ENCODE measurements at places on chromosomes 11 and 22.

- DNase-seq, result no peak
Measured at GRCh38 chr11:125360066-125360465, 136.0 kb downstream of the FEZ1 start.

GRCh38 chr22:49589301-49589700 lies 238.4 kb downstream of the BRD1 start:
- DNase-seq, result no peak

DNA sequence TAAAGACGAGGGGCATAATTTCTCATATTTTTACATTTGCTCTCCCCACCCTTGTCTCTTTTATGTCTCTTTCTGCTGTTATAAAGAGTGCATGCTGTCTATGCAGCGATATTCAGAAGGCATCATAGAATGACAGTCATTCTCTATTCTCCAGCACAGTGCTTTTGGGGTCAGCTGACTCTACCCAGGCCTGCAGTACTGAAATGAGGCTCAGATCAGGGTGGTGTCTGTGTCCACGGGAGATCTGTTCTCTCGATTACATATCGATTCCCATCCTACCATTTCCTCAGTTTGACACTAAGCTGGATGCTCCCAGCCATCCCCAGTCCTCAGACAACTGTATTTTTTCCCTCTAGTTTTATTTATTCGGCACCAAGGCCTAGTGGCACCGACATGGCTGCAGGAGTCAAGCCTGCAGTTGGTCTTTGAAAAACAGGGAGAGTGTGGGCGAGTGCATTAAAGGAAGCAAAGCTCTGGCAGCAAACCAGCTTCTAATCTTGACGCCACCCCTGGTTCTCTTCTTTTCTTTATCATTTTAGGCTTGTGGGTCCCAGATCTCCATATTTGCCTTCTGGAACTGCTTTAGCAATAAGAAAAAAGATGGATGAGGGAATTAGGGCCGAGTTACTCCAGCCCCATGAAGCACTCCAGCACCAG lies 71.6 kb upstream of the PICALM start:
- DNase-seq, result no peak

- peak; percentile 36 for DNase-seq
Measured at GRCh38 chr11:72642884-72643522, 31.2 kb downstream of the PDE2A start.

DNA sequence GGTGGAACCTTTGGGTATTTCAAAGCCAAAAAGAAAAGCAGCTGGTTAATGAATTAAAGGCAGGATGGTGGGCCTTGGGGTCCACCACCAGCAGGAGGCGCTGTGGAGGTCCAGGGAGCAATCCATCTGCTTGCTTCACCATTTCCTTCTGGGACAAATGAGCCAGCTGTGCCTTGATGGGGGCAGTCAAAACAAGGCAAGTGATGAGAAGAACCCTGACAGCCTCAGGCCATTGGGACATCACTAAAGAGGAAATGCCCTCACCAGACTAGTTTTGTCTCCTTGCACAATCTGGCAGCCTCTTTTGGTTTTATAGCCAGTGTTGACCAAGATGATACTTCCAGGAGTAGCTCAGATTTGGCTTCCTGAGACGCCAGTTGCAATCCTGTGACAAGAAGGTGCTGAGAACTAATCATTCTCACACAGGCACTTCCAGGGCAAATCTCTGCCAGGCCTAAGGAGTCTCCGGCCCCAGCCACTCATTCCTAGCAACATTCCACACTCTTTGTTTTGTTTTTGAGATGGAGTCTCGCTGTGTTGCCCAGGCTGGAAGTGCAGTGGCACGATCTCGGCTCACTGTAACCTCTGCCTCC lies 38.2 kb upstream of the WEE1 start:
- DNase-seq, result peak; percentile 81

- no peak for DNase-seq
Measured at GRCh38 chr11:99693941-99694492, 673.3 kb downstream of the CNTN5 start.

DNA sequence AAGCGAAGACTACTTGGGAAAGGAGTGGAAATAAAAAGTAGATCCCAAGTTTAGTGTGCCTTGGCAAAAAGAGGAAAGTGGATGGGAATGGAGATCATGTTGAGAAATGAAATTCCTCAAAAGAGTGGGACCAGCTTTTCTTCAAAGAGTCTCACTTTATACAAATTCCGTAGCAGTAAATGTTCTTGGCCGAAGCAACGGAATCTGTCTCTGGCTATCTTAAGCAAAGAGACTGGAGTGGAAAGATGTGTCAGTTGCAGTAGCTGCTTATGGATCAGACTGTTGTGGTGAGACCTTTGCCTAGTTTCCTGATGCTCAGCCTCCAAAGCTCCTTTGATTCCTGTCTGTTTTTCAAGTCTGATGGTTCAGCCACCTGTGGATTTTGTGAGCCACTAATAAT lies 73.6 kb downstream of the CSTPP1 start:
- DNase-seq, result no peak

DNA sequence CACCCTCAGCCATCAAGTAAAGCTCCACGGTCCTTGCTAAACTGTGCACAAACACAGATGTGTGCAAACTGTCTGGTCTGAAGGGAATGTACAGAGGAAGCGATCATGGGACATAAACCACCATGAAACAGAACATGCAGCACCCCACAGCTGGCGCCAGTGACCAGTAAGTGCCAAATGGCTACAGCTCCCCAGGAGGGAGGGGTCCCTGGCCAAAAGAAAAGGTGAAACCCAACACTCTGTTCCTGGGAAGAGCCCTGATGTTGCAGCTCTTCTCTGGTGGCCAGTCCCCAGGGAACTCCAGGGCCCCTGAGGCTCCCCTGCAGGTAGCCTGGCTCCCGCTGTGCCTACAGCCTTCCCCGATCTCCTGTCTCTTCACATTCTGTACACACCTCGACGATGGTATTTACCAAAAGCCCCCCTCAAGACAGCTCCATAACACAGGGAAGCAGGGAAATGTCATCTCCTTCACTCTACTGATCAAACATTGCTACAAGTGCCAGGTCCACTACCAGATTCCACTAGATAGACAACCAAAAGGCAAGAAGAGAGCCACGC lies 2.9 kb downstream of the DGCR6L start:
- no peak for DNase-seq

GRCh38 chr11:8826901-8827560 lies 84.0 kb upstream of the AKIP1 start:
- no peak for DNase-seq

- no peak for DNase-seq
Measured at GRCh38 chr22:45235101-45235777, 5.5 kb downstream of the KIAA0930 start.

- no peak for DNase-seq
Measured at GRCh38 chr11:13091373-13091772, 82.3 kb downstream of the RASSF10 start.

DNA sequence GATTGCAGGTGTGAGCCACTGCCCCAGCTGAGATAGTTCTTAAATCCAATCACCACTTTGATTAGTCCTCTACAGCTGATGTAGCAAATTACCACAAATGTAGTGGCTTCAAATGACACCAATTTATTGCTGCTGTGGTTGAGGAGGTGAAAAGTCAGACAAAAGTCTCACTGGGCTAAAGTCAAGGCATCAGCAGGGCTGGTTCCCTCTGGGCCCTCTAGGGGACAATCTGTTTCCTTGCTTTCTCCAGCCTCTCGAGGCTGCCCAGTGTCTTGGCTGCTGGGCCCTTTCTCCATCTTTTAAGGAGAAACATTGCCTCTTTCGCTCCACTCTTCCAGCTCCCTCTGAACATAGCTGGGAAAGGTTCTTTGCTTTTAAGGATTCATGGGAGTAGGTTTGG lies 50.5 kb upstream of the SHANK2 start:
- DNase-seq, result no peak

GRCh38 chr11:74608431-74608830 lies 16.0 kb downstream of the POLD3 start:
- no peak for DNase-seq

- no peak for DNase-seq
Measured at GRCh38 chr11:132168344-132168981, 798.0 kb downstream of the NTM start.

DNA sequence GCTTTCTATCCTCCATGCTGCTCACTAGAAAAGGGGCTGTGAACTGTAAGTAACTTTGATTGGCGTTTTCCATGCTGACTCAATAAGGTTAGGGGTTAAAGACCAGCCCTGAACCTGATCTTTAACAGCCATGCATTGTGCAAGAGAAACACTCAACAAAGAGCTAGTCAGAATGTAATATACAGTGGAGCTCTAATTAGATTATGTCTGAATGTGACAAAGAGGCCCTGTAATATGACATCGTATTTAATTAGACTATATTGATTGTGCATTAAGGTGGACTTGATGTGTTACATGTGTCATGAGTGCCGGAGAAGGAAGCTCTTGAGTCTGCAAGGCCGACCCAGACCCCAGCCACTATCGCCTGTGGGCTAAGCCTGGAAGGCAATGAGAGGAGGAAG lies 70.5 kb downstream of the PKNOX2 start:
- no peak for DNase-seq

- no peak for DNase-seq
Measured at GRCh38 chr11:134277183-134278001, 1.2 kb downstream of the GLB1L3 start.

DNA sequence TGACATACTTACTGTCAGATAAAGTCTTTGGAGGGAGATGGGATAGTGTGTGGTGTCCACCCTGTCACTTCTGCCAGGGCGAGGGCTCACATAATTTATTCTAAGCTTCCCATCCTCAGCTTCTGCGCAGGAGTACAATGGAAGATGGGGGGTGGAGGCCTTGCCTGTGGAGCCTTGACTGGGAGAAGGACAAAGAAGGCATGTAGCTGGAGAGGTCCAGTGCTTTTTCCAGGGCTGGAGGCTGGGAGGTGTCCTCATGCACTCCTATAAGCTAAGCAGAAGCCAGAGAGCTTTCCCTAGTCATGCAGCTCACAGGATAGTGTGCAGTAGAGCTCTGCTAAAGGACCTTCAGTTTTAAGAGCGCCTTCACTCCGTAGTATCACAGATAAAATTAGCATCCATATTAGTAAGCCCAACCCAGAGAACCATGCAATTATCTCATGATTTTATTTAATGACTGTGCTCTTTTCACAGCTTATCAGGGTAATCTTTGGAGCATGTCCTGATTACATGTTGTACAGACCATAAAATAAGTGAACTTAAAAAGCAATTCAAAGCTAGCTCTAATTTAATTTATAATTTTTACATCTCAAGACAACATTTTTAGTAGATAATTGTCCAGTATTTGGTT lies 148.3 kb downstream of the TEAD1 start:
- DNase-seq, result no peak

DNA sequence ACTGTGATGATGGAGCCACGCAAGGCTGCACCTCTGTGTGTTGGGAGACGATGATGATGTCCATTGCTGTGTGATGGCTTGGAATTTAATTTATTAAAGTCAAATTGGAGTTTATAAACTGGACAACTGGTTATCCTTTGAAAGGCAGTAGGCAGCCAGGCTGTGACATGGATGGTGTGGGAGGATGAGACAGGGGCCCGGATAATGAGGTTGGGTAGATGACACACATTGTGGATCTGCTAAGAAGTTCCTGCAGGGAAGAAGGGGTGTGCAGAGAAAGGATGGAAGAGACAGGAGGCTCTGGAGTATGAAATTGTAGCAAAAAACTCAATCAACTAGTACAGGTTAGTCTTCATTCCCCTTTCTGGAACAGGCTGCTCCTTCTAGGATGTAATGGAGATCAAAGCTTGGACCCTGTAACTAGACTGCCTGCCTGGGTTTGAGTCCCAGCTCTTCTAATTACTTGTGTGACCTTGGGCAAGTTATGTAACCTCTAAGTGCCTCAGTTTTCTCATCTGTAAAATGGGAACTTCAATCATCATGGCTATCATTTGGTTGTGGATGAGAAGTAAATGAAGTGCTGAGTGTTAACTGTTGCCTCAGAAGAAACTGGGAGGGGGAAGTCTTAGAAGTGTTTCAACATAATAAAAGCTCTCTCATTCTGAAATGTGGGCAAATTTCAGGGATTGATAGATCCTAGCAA lies 4.2 kb upstream of the HINFP start:
- no peak for DNase-seq

DNA sequence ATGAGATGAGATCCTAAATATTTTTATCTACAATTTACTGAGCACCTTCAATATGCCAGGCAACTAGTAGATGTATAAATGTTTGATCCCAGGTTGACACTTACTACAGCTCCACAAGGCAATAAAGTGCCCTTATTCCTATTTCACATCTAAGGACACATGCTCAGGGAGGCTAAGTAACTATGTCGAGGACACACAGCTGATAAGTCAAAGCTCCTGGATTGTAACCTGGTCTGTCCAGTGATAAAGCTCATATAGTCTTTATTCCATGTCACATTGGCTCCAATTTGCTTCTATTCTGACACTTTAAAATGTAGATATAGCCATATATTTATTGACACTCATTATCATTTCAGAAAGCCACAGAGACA lies 93.8 kb upstream of the BMAL1 start:
- DNase-seq, result no peak

DNA sequence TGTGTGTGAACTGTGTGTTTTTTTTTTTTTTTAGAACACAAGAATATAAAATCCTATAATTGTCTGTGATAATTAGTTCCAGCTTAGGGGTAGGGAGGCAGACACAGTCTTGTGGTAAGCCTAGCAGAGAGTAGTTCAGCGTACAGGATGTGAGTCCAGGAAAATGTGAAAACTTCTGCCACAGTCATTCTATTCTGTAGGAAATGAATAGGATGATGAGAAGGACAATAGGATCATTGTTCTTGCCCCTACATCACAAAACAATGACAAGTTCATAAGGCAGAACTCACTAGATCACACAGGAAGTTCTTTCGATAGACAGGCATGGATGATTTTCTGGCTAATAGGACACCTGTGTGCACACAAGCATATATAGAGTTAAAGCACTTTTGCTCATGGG lies 132.2 kb downstream of the NAV2 start:
- DNase-seq, result no peak

- DNase-seq, result no peak
Measured at GRCh38 chr22:46854125-46854870, 91.8 kb downstream of the TBC1D22A start.

DNA sequence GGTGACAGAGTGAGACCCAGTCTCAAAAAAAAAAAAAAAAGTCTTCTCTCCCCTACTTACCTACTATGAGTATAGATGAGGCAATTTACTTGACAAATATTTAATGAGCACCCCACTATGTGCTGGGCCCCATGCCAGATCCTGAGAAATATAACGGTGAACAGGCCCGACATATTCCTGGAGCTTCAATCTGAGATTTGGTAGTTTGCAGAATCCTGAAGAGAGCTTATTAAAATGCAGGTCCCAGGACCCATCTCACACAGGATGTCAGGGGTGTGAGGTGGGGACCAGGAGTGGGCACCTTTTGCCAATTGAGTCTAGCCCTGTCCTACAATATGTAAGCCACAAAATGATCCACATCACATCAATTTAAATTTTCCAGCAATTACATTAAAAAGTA lies 44.0 kb downstream of the KCNJ4 start:
- no peak for DNase-seq

GRCh38 chr11:134658481-134659225 lies 246.6 kb upstream of the B3GAT1 start:
- no peak for DNase-seq

- DNase-seq, result no peak
Measured at GRCh38 chr11:88288560-88288959, 49.0 kb downstream of the CTSC start.

Measured in hematopoietic multipotent progenitor cell treated with erythropoietin and hydrocortisone succinate and interleukin-3 and kit ligand, for 17 days (in vitro differentiated cells).